Urinary bladder (tissue), 4 donors: ENCODE measurements at places on chromosomes 5 and 9. TPM values are rescaled to one million over a fixed set of nuclear protein-coding genes. Genes with fewer than 3 reads are reported as not detected.

- DNase-seq: no peak
Measured at GRCh38 chr5:102713682-102714231, 41.3 kb upstream of the PAM start.

DNA sequence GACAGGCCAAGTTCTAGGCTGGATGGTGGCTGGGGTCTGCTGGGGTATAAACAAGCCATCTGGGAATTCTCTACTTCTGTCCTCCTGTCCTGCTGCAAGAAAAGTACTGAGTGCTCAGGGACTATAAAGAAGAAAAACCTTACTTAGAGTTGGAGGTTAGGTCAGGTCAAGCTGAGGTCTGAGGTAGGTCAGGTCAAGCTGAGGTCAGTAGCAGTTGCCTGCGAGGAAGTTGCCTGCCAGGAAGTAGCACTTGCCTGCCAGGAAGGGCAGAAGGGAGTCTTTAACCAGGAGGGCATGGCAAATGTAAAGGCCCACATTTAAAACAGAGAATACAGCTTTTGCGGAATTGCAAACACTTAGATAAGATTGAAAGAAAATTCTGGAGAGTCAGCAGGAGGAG, 51.3 kb upstream of the PRLR start:
- no peak for DNase-seq

GRCh38 chr9:100590481-100590880, 12.6 kb downstream of the CAVIN4 start:
- no peak for DNase-seq

- DNase-seq: no peak
Measured at GRCh38 chr5:61887271-61887670, 418.7 kb upstream of the KIF2A start.

GRCh38 chr9:84867186-84867585, 197.7 kb downstream of the NTRK2 start:
- no peak for DNase-seq

DNA sequence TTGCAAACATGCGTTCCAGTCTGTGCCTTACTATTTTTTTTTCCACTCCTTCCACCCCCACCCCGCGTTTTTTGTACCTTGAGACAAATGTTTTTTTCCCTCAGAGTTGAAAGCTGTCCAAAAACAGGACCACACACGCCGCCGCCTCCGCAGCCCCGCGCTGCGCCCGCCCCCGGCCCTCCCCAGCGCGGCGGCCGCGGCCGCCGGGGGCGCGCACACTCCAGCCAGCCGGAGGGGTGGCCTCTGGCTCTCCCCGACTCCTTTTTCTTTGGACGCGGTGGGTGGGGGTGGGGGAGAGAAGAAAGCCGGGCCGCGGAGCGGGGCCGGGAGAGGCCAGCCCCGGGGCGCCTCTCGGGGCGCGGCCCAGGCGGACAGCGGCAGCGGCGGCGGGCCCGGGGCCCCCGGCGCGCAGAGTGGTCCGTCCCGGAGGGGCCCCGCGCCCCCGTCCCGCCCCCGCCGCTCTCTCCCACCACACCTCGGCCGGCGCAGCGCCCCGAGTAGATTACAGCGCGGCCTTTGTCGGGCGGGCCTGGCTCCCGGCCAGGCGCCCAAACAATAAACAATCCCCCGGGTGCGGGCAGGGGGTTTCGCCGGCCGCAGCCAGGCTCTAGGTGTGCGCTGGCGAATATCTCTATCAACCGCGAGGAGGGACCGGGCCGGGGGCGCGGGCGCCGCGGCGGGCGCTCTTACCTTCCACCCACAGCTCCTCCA, 10.9 kb downstream of the PTCH1 start:
- DNase-seq: no peak

DNA sequence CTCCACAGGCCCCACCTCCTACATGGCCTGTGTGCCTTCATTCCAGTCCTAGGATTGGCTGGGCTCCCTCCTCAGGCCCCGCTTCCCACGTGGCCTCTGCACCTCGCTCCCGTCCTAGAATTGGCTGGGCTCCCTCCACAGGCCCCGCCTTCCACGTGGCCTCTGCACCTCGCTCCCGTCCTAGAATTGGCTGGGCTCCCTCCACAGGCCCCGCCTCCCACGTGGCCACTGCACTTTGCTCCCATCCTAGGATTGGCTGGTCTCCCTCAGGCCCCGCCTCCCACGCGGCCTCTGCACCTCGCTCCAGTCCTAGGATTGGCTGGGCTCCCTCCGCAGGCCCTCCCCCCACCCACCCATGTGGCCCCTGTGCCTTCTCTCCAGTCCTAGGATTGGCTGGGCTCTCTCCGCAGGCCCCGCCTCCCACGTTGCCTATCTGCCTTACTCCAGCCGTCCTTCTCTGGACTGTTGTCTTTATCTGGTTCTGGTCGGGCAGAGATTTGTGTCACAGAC, 45.3 kb upstream of the CACNA1B start:
- DNase-seq: no peak

GRCh38 chr5:75558981-75559632, 47.4 kb downstream of the POLK start:
- no peak for DNase-seq

DNA sequence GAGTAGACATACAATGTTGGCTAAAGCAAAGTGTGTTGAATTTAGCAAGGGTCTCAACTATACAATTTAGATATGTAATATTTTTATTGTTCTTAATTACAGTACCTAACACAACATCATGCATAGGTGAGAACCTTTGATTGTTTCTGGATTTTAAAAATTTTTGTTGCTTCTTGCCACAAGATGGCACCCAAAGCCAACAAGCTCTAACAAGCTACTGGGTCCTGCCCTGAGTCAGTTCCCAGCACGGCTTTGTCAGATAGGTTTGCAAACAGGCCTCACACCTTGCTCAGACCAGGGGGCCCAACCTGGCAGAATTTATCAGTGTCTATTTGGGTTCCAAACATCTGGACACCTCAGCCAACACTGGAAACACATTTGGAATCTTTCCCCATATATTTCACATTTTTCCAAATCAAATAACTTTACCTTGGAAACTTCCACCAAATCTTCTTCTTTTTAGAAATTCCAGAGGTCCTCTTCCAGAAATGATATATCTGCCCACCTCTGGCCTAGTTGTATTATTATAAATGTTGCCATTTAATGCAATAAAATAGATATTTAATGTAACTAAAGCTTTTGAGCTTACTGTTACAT, 49.5 kb upstream of the EGFLAM start:
- no peak for DNase-seq

DNA sequence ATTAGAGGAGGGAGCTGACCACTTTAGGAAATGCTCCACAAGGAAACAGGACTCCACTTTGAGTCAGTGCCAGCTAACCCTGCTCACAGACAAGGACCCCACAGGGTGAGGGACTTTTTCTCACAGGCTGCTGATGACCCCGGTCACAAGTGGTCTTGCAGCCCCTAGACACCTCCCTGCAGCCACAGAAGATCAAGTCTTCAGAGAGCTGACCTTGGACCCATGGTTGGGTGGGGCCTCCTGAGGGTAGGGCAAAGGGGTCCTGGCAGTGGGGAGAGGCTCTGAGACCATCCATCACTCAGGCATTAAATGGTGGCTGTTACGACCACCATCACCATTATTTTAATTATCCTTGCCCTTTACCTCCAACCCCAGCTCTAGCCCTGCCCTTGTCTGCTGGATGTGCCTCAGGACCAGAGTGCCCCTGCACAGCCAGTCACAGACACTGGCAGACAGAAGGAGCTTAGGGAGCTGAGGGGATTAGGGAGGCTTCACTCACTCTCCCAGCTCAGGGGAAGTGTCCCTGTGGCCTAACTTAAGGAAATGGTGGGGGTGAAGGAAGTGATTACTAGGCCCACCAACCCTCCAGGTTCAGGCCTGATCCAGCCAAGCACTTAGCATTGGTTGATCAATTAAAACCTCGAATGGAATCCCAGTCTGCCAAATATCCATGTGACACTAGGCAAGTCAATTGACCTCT, 1.6 kb downstream of the ACSL6 start:
- DNase-seq: no peak

DNA sequence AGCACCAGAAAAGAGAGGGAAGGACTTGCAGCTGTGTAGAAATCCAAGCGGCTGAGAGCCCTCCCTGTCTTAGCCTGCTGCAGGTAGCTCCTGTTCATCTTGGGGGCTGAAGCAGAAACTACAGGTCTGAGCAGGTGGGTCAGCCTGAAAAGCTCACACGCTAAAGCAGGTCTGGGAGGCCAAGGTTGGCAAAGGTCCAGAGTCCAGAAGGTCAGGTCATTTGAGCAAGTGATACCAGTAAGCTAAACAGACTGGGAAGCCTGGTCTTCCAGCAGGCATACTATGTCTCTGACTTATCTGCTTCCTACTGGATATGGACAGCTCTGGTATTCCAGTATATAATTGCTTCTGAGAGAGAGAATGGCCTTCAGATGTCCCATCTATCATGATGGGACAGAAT, 26.2 kb downstream of the PTCD2 start:
- no peak for DNase-seq

DNA sequence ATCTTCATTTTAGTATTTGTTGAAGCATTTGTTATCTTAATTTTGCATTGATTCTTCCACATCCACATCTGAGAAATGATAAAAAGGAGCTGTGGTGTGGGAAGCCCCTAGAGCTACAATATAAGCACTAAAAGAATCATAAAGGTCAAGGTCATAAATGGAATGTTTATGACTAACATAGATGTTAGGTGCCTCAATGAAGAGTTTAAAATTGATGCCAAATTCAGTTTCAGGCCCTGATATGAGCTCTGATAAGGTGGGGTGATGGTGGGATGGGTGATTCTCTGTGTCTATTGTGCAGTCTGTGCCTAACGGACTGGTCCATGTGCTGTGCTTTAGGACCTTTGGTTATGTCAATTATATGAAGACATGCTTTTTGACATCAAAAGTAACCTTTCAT, 61.2 kb upstream of the CAMK4 start:
- no peak for DNase-seq

DNA sequence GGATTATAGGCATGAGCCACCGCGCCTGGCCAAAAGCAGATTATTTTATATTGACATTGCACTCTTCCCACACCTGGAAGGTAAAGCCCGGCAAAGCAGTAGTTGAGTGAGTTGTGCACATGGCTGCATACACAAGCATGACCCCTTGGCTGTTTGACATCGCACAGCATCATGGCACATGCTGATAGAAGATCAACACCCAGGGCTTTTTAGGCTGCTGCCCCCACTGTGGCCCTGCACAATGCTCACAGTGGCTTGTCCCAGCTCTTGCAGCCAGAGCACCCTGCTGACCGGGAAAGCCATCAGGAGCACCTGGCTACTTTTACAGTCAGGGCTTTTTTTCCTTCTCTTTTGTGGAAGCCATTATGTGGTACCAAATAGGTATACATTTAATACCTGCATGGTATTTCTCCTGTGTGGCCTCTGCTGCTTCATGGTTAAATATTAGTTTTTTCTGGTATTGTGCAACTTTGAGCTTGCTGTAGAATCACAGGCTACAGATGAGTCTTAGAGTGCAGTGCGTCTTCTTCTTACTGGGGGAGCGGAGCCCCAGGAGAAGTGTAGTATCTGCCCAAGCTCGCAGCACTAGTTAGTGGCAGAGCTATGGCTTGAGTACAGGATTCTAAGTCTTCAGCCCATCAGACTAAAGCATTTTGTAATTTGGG, 264.5 kb downstream of the AOPEP start:
- no peak for DNase-seq

GRCh38 chr9:123639743-123640142, 283.7 kb downstream of the CRB2 start:
- DNase-seq: no peak

- DNase-seq: no peak
Measured at GRCh38 chr5:41763574-41763973, 106.7 kb downstream of the OXCT1 start.

DNA sequence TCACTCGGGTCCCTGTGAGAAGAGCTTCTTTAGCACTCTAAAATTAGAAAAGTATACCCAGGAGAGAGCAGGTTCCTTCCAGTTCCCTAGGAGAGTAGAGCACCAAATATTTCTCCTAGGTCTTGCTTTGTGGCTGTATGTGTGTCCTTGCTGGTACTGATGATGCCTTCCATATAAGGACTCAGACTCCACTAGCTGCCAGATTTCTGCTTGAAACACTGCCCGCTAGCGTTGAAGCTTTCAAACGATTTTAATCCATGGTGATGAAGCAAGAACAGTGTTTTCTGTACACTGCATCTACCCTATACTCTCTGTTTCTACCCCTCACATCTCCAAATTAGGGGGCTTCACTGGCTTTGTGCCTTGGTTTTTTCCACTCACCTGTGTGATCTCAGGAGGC, 2.4 kb upstream of the SMC2 start:
- DNase-seq: no peak

DNA sequence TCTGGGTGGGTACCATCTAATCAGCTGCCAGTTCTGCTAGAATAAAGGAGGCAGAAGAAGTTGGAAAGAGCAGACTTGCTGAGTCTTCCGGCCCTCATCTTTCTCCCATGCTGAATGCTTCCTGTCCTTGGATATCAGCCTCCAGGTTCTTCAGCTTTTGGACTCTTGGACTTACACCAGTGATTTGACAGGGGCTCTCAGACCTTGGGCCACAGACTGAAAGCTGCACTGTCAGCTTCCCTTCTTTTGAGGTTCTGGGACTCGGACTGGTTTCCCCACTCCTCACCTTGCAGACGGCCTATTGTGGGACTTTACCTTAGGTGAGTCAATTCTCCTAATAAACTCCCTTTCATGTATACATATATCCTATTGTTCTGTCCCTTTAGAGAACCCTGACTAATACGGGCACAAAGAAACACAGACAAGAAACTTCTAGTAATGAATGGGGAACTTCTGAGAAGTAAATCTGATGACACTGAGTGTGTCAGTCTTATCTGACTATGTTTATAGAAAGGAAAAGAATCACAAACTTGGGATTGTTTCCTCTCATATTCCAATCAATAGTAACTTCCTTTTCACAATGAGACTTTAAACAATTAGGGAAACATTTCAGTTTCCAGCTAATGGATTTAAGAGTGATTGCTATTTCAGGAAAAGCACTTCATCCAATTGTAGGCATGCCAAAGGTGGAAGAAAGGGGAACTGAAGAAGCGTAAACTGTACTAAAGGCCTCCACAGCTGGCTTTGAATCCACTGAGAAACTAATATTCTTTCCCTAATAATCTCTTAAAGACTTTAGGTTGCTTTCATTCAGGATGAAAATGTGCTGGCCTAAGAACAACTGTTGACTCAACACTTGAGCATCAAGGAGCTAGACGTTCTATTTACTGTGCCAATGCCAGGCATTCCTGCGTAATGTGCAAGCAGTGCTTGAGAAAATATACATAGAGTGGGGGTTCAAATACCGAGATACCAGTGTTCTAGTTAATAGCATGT, 127.9 kb upstream of the PTGER4 start:
- DNase-seq: no peak

GRCh38 chr9:89812556-89813181, 207.9 kb downstream of the GADD45G start:
- DNase-seq: no peak

NMUR2 gene
- total RNA-seq: not detected

LCN15 gene
- total RNA-seq: not detected

DMAC1 gene
- 25.0 TPM for total RNA-seq

GNA14 gene
- total RNA-seq: 17.6 TPM

NOXA1 gene
- 0.90 TPM for total RNA-seq

PCDHB15 gene
- 7.8 TPM for total RNA-seq

SPATA24 gene
- 3.0 TPM for total RNA-seq

ELOVL7 gene
- 2.6 TPM for total RNA-seq

TMEM171 gene
- total RNA-seq: not detected

HEMGN gene
- total RNA-seq: 8.3 TPM

IFNA13 gene
- total RNA-seq: not detected

GNG10 gene
- total RNA-seq: 90.4 TPM

HK3 gene
- total RNA-seq: 0.74 TPM
